ENCODE measurements at places on chromosomes 1 and 21. TPM values are rescaled to one million over a fixed set of nuclear protein-coding genes. Genes with fewer than 3 reads are reported as not detected.

The ADGRL2 gene
- 103 TPM for total RNA-seq

DNA sequence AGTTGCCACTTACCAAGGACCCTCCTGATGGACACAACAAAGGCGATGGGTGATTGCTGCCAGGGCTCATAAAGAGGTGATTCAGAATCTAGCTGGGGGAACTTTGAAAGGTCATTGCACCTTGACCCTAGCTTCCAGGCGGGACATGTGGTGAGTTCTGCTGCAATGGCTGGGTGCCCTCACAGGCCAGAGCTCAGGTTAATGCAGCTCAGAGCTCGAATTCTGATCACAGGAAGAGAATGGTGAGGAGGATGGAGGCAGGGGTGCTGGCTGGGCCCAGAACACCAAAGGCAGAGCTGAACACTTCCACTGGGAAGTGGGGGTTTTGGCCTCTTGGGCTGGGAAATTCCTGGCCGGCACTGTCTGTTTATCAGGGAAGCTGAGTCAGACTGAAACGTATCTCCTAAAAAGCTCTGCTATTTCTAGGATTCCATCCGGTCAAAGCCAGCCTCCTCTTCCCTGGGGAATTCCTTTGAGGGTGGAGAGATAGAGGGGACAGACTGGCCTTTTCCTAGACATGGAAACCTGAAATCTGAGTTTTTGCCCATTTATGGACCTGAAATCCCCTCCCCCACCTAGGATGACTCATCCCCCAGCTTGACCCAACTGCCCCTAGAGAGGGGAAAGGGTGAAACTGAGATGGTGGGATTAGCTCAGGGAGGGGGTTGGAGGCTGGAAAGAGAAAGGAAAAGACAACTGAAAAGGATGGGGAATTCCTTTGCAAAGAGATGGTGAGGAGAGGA is 27.2 kb downstream of the NUAK2 start:
- peak overlapping the region; percentile 11 for H3K4me3 ChIP-seq
- H3K36me3 ChIP-seq = no peaks in the 10 kb centered on the region
- H3K27ac ChIP-seq = peak overlapping the region; percentile 93

DNA sequence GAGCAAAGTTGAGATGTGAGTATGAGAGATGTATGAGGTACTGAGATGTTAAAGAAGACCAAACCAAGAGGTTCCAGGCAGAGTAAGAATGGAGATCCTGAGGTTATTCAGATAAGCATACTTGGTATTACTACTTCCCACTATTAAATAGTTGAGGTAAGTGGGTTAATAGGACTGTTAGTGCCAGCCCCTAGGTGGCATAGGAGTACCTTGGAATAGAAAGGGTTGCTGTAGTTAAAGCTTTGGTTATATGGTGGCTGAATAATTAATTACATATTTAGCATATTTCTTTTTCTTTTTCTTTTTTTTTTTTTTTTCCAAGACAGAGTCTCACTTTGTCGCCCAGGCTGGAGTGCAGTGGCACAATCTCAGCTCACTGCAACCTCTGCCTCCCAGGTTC is 397.9 kb upstream of the TMPRSS15 start:
- H3K4me1 ChIP-seq = no peaks in the 10 kb centered on the region
- no peaks in the 10 kb centered on the region for H3K27me3 ChIP-seq
- peak; percentile 12 for DNase-seq
- H3K4me3 ChIP-seq = no peak overlapping the region

DNA sequence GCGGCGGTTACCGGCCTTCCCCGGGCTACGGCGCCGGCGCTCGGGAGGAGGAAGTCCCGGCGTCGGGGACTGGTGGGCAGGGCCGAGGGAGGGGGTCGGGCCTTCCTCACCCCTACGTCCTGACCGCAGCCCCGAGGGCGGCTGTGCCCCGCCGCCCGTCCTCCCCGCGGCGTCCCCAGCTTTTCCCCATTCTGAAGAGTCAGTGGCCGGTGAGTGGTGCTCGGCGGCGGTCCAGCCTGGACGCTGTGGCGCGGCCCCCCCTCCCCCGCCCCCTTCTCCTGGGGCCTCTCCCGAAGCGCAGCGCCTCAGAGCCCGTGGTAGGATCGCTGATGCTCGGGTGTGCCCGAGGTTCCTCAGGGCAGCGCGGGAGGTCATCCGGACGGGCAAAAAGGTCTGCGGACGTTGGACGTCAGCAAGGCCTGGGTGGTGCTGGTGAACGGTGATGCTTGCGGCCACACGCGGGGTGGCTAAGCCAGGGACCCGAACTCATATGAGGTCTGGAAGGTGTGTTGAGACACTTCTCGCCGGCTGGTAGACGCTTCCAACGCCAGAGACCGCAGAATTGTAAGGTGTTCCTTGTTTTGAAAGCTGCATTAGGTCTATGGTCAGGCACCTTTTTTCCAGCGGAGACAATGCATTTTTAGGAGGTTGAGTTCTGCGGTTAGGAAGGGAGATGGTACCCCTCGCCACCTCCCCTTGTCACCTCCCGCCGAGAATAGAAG is 725 bp downstream of the SLC25A33 start:
- DNase-seq = peak; percentile 27
- H3K27me3 ChIP-seq = no peaks in the 10 kb centered on the region
- H3K36me3 ChIP-seq = no peaks in the 10 kb centered on the region
- H3K4me1 ChIP-seq = peaks cover 9% of the 10 kb centered on the region
- peak overlapping the region; percentile 64 for H3K4me3 ChIP-seq

DNA sequence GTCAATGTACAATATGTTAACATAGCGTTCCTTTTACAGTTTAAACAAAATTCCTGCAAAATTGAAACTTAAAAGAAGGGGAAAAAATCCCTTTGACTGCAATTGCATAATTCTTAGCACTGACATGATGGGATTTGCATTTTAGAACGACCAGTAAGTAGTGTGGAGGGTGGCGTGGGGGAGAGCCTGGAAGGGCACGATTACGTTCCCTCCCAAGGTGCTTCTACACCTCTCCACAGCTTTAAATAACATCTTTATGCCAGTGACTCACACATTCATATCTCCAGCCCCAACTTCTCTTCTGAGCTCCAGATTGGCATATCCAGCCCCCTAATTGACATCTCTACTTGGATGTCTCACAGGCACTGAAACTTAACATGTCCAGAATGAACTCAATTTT is 64.3 kb downstream of the OLFML3 start:
- H3K27ac ChIP-seq = no peak overlapping the region
- H3K36me3 ChIP-seq = no peaks in the 10 kb centered on the region
- no peak overlapping the region for H3K4me3 ChIP-seq
- no peaks in the 10 kb centered on the region for H3K4me1 ChIP-seq
- no peak for DNase-seq

The GUCA2A gene
- not detected for total RNA-seq

The CYP4X1 gene
- total RNA-seq = 0.24 TPM

- no peaks in the 10 kb centered on the region for H3K27me3 ChIP-seq
- H3K4me3 ChIP-seq = no peak overlapping the region
- H3K4me1 ChIP-seq = peaks cover 18% of the 10 kb centered on the region
- no peaks in the 10 kb centered on the region for H3K36me3 ChIP-seq
- no peak for DNase-seq
- H3K27ac ChIP-seq = no peak overlapping the region
Measured at GRCh38 chr1:172944931-172945330, 105.8 kb downstream of the TNFSF18 start.

- no peak for DNase-seq
- no peaks in the 10 kb centered on the region for H3K27me3 ChIP-seq
Measured at GRCh38 chr1:38239258-38239835, 192.8 kb upstream of the POU3F1 start.

GRCh38 chr1:184392779-184393522 is 6.1 kb downstream of the C1orf21 start:
- no peaks in the 10 kb centered on the region for H3K27me3 ChIP-seq
- no peak for DNase-seq
- no peak overlapping the region for H3K4me3 ChIP-seq
- H3K4me1 ChIP-seq = peaks cover 5% of the 10 kb centered on the region
- H3K36me3 ChIP-seq = no peaks in the 10 kb centered on the region

GRCh38 chr21:24290151-24290833 is 1317.0 kb downstream of the MRPL39 start:
- no peak overlapping the region for H3K4me3 ChIP-seq
- H3K36me3 ChIP-seq = no peaks in the 10 kb centered on the region

- H3K27me3 ChIP-seq = no peaks in the 10 kb centered on the region
- H3K27ac ChIP-seq = no peak overlapping the region
- H3K4me1 ChIP-seq = peaks cover 10% of the 10 kb centered on the region
- no peaks in the 10 kb centered on the region for H3K36me3 ChIP-seq
- peak; percentile 56 for DNase-seq
Measured at GRCh38 chr21:25080661-25081060, 526.6 kb downstream of the MRPL39 start.

The CFAP45 gene
- total RNA-seq = 3.2 TPM

The CHAF1B gene
- 3.0 TPM for total RNA-seq

DNA sequence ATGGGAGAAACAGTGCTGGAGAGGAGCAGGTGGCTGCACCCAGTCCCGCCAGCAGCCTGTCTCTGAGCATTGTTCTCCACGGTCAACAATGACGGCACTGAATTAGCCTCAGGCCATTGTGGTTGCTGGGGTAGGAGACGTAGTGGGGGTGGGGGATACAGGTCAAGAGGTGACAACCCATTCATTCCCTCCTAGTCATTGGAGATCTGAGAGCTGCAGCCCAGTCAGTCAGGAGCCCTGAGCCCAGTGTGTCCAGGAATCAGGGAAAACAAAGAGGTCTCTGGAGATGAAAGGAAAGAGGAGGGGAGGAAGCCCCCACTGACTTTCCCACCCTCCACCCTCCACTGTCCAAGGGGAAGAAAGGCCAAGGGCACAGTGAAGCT is 15.3 kb downstream of the SMIM12 start:
- peaks cover 6% of the 10 kb centered on the region for H3K4me1 ChIP-seq
- H3K27ac ChIP-seq = no peak overlapping the region
- no peaks in the 10 kb centered on the region for H3K27me3 ChIP-seq
- no peak for DNase-seq
- no peak overlapping the region for H3K4me3 ChIP-seq

Measured in astrocyte (in vitro differentiated cells and primary cell).